Left colon (tissue), 2 donors: ENCODE measurements at places on chromosomes 3 and 15. TPM values are rescaled to one million over a fixed set of nuclear protein-coding genes. Genes with fewer than 3 reads are reported as not detected.

GRCh38 chr15:34038871-34039789 is at the start of gene AVEN:
Gene AVEN (minus strand): TSS chr15:34039204. CDS start chr15:34039046, 158 bp downstream.
- DNase-seq = peak; percentile 37

GRCh38 chr3:182959474-182960350 is 20.6 kb downstream of the DCUN1D1 start:
- no peak for DNase-seq

DNA sequence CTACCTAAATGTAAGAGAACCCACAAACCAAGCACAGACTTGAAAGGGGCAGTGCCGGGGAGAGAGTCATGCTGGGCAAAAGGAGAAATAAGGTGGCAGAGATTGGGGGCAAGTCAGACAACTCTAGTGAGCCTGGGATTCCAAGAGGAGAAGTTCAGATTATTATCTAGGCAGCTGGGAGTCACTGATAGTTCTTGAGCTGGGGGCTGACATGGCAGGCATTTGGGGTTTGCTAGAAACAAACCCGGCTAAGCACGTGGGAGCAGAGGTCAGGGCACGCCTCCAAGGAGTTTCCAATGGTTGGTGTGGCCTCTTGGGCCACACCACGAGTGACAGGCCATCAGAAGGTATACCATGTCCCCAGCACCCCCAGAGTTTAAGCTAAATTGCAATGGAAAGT is 27.6 kb downstream of the SLC6A6 start:
- DNase-seq = no peak

- DNase-seq = no peak
Observed at GRCh38 chr3:73361591-73361990, 263.1 kb downstream of the PDZRN3 start.

- no peak for DNase-seq
Observed at GRCh38 chr3:179560791-179561190, 1.9 kb upstream of the ACTL6A start.

DNA sequence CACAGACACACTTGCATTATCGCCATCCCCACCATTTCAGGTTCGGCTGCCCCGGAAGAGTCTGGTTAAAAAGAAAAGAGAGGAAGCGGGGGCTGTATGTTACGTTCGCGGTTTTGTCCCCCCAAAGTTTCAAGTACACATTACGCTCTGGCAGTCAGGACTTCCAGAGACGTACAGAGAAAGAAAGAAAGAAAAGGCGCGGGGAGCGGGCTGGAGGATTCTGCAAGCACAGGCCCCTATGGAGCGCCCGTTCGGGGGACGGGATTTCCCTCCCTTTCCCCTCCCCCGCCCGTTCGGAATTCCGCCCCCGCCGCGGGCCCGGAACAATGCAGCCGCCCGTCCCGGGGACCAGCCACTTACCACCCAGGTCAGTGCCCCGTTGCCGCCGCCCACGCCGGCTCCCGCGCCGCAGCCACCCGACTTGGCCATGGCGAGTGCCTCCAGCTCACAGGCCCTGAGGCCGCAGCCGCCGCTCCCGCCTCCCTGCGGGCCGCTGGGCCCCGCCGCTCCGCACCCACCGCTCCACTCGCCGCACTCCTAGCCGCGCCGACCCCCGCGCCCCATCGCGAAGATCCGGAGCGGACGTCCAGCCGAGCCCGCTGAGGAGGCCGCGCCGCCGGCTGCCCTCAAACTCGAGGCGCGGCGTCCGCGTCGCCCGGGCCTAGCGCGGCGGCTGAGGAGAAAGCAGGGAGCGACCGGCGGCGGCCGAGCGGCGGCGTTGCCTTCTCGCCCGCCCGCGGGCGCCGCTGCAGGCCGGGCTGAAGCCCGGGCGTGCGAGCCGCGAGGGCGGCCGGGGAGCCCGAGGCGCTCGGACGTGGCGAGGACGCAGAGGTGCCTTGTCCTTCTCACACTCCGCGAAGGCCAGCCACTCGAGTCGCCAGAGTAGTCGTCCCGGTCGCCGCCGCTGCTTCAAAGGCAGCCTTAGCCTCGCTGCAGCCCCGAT is 567 bp downstream of the TOP2B start:
- peak; percentile 71 for DNase-seq

DNA sequence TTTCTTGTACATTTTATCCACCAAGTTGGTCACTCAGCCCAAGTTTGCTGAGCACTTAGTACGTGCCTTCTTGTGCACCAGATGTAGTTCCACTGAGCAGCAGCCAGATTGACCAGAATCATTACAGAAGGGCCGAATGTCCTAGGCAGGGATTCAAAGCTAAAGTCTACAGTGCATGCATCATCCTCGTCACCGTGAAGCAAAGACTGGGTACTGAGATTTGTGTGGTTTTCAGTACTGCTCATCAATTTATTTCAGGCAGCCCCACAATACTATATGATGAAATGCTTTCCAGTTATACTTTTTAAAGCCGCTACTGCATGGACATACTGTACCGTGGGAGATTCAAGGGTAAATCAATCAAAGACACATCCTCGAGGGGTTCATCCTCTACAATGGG is 227.0 kb downstream of the ARRDC4 start:
- no peak for DNase-seq

DNA sequence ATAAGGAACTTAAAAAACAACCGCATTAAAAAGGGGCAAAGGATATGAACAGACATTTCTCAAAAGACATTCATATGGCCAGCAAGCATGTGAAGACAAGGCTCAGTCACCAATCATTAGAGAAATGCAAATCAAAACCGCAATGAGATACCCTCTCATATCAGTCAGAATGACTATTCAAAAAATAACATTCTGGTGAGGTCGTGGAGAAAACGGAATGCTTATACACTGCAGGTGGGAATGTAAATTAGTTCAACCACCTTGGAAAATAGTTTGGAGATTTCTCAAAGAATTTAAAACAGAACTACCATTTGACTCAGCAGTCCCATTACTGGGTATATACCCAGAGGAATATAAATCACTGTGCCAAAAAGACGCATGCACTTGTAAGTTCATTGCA is 496.6 kb upstream of the SGO1 start:
- DNase-seq = no peak

DNA sequence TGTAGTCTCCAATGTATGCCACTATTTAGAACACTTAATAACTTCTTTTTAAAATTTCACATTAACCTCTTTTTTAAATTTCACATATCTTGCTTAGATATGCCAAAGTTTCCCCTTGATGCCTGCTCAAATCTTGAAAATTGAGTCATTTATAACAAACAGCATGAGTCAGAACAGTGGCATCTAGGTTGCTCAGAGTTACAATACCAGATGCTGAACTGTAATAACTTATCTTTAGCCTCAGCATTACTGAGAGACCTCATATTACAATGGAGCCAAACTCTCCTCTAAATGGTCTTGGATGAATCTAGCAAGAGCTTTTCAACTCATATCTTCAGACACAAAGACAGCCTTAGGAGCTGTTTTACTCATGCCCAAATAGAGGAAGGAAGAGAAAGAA is 439.3 kb upstream of the ARPP21 start:
- DNase-seq = no peak

DNA sequence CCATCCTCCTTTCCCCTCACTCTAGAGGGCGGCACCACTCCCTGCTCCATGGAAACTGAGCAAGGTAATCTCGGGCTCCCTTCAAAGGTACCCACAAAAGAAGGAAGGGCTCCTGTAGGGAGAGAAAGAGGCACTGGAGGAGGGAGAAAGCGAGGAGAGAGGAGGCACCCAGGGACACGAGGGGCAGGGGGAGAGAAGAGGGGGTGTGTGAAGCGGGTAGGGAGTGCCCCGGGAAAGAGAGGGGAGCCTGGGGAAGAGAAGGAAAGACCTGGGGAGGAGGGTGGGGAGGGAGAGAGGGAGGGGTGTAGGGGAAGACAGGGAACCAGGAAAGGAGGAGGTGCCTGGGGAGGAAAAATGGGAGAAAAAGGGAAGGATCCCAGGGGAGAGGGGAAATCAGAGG is 523 bp downstream of the VILL start:
- DNase-seq = no peak

DNA sequence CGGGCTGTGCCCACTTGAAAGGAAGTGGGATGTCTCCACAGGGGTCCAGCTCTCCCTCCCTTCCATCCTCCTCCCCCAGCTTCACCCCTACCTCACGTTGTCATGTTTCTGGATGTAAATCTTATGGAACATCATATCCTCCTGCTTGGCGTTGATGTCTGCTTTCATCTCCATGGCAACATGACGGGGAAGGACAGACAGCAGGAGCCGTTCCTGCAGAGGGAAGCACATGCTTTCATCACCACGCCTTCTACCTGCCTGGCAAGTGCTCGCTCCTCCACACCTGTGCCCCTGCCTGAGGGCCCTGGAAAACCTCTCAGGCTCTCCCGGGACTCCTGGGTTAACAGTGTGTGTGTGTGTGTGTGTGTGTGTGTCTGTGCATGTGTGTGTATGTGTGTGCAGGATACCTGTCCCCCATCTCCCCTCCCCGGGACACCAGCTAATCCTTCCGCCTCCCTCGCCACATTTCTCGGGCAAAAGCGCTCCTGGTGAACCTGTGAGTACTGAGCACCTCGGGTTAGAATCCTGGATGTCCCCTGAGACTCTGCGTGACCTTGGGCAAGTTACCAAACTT is 101.1 kb downstream of the ADCY5 start:
- DNase-seq = no peak

- no peak for DNase-seq
Observed at GRCh38 chr3:100297784-100298183, 36.8 kb upstream of the NIT2 start.

GRCh38 chr15:86756688-86757087 is 677.0 kb downstream of the AGBL1 start:
- no peak for DNase-seq

- no peak for DNase-seq
Observed at GRCh38 chr3:37537914-37538691, 323.6 kb upstream of the CTDSPL start.

- no peak for DNase-seq
Observed at GRCh38 chr3:33256249-33256648, 21.0 kb upstream of the FBXL2 start.

GRCh38 chr3:132401255-132401654 is 16.0 kb upstream of the DNAJC13 start:
- DNase-seq = no peak

DNA sequence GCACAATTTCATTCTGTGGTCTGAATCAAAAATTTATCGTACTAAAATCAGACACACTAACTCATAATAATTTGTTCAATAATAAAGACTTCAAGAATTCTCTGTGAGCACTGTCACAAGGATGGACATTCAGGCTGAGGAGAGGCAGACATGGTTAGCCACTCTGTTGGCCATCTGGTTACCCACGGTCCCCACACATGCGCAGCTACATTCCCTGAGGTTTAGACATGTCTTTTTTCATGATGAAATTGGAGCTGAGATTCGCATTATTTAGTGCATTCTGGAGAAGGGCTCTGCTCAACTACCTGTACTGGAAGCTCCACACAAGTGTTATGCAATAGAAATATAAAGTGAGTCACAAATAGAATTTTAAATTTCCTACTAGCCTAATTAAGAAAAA is 156.9 kb downstream of the SUCNR1 start:
- DNase-seq = no peak

Gene MCF2L2
- 0.75 TPM for total RNA-seq

Gene DGKG
- 0.49 TPM for total RNA-seq

Gene ERC2
- total RNA-seq = not detected

Gene SLC28A1
- total RNA-seq = not detected

Gene IL12A
- 0.67 TPM for total RNA-seq
